Naive thymus-derived CD4-positive, alpha-beta T cell (primary cell): ENCODE measurements at places on chromosomes 1 and 21. TPM values are rescaled to one million over a fixed set of nuclear protein-coding genes. Genes with fewer than 3 reads are reported as not detected.

The DNALI1 gene
- 0.08 and 0.24 TPM in 2 replicates for total RNA-seq

DNA sequence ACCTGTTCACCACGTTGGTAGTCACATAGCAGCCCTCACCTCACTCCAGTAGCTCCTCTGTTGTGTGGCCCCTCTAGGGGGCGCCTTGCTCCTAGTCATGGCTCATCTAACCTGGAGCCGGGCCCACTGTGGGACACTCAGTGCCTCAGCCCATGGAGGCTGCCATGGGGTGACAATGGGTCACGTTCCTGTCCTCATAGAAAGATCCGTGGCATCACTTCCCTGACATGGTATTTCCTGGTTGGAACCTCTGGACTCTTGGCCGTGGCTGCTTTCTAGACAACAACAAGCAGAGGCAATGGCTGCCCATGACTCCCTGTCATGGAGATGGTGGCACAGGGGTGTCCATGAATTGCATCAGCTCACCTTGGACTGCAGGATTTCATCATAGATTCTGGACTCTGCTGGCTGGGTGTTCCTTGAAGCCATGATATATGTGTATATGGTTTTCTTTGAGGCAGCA is 27.5 kb upstream of the SLAMF6 start:
- no peak overlapping the region for H3K27ac ChIP-seq
- H3K4me3 ChIP-seq, result no peak overlapping the region
- H3K27me3 ChIP-seq, result no peaks in the 10 kb centered on the region
- H3K4me1 ChIP-seq, result peaks cover 5% of the 10 kb centered on the region

The SGIP1 gene
- not detected for total RNA-seq

The KCNJ6 gene
- total RNA-seq, result not detected

DNA sequence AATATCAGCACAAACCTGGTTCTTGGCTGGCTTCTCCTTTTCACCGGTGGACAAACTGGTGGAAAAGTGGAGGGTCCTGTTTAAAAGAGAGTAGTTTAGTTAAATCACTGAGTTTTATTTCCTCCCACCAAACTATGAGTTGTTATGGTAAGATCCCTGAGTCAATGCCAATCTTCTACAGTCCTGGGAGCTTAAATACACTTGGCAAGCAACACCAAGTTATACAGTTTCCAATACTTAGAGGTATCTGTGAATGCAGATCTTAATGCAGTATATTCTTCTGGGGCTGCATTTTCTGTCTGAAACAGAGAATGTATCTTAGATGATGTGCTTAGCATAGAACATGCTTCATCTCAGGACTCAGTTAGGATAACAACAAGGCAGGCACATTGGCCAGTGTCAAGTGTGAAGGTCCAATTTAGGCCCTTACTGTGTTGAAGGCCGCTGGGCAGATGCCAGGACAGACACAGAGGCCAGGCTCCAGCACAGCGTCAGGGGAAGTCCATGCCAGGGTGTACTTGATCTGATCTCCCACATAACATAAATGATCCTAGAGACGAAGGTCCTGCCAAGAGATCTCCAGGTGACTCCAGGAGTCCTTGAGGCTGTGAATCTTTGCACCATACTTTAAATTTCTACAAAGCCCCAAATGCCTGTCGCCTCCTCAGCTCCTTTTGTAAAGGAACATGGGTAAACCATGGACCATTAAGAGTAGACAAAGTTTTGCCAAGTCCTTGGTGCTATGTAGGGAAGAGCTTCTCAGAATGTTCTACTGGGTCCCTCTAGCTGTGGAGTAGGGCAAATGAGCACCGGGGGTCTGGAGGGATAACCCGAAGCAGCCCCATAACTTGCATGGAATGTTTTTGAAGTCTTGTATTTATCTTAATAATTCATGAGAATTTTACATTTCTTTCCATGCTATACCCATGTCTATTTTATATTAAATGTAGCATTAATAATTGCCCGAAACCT is 76.8 kb downstream of the KCNJ15 start:
- H3K4me1 ChIP-seq, result no peaks in the 10 kb centered on the region
- no peak overlapping the region for H3K27ac ChIP-seq
- no peaks in the 10 kb centered on the region for H3K27me3 ChIP-seq
- no peak for DNase-seq
- no peaks in the 10 kb centered on the region for H3K36me3 ChIP-seq

GRCh38 chr1:87120779-87121178 is 206.3 kb downstream of the HS2ST1 start:
- no peak for DNase-seq
- H3K36me3 ChIP-seq, result no peaks in the 10 kb centered on the region
- H3K27ac ChIP-seq, result no peak overlapping the region
- no peak overlapping the region for H3K4me3 ChIP-seq

The FAM151A gene
- not detected for total RNA-seq

GRCh38 chr1:64755361-64755760 is 10.5 kb downstream of the RAVER2 start:
- H3K36me3 ChIP-seq, result no peaks in the 10 kb centered on the region
- no peak for DNase-seq
- H3K27me3 ChIP-seq, result no peaks in the 10 kb centered on the region
- no peak overlapping the region for H3K27ac ChIP-seq
- no peak overlapping the region for H3K4me3 ChIP-seq

The ZBTB17 gene
- 46.9 and 47.3 TPM in 2 replicates for total RNA-seq

DNA sequence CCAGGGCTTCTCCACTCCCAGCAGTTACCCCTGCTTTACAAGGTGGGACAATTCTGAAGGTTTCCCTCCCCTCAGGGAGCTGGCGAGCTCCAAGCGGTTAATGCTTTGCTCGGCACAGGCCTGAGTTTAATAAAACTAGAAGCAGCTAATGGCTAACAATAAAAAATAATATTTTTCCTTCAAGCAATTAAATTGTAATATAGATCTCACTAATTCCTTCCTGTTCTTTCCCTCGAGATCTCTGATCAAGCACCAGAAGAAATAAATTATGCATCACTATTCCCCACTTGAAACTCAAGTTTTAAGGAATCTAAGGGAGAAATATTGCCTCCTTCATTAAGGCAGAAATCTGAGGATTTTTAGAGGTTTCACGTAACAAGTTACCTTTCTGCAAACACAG is 42.9 kb downstream of the GLIS1 start:
- H3K4me1 ChIP-seq, result no peaks in the 10 kb centered on the region
- H3K36me3 ChIP-seq, result no peaks in the 10 kb centered on the region
- no peaks in the 10 kb centered on the region for H3K27me3 ChIP-seq
- DNase-seq, result no peak

GRCh38 chr1:60746278-60746791 is 336.0 kb upstream of the NFIA start:
- H3K36me3 ChIP-seq, result no peaks in the 10 kb centered on the region
- H3K4me1 ChIP-seq, result no peaks in the 10 kb centered on the region
- no peak for DNase-seq

The C1QTNF12 gene
- 3.2 TPM for total RNA-seq

GRCh38 chr1:39044762-39045161 is 18.6 kb downstream of the NDUFS5 start:
- no peak overlapping the region for H3K4me3 ChIP-seq
- no peak overlapping the region for H3K27ac ChIP-seq
- no peaks in the 10 kb centered on the region for H3K36me3 ChIP-seq
- H3K4me1 ChIP-seq, result peaks cover 2% of the 10 kb centered on the region

The HSF2BP gene
- total RNA-seq, result 0.92 TPM

DNA sequence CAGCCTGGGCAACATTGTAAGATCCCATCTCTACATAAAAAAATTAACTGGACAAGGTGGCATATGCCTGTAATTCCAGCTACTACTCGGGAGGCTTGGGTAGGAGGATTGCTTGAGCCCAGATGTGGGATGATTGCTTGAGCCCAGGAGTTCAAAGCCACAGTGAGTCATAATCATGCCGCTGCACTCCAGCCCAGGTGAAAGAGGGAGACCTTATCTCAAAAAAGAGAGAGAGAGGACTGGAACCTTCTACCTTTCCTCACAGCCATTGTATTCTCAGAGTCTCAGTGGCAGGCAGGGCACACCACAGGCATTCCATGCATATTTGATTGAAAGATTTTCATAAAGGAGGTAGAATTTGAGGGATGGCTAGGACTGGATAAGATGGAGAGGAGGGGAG is 78.4 kb downstream of the KIF14 start:
- H3K27me3 ChIP-seq, result no peaks in the 10 kb centered on the region
- DNase-seq, result no peak
- H3K36me3 ChIP-seq, result no peaks in the 10 kb centered on the region
- H3K4me1 ChIP-seq, result peaks cover 4% of the 10 kb centered on the region

GRCh38 chr1:166974647-166975345 is 544 bp downstream of the ILDR2 start:
- H3K27ac ChIP-seq, result no peak overlapping the region
- peaks cover 5% of the 10 kb centered on the region for H3K27me3 ChIP-seq
- peaks cover 4% of the 10 kb centered on the region for H3K4me1 ChIP-seq

The UTS2 gene
- 0.39 TPM for total RNA-seq

DNA sequence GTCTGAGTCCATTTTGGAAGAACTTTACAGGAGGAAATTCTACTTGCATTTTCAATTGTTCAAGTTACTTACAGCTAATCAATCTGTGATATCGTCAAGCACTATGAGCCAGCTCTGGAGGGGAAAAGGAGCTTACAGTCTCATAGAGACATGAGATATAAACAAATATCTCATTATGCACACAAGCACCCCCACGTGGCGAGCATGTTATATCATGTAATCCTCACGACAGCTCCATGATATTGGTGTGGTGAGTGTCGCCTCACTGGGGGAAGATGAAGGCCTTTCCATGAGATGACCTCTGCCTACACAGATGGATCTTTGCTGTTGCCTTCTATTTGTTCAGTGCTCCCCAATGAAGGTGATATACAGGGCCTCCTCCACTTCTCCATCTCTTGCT is 34.6 kb downstream of the TNR start:
- H3K4me1 ChIP-seq, result no peaks in the 10 kb centered on the region
- DNase-seq, result no peak
- H3K36me3 ChIP-seq, result no peaks in the 10 kb centered on the region
- no peaks in the 10 kb centered on the region for H3K27me3 ChIP-seq
- no peak overlapping the region for H3K27ac ChIP-seq

The PRAMEF10 gene
- total RNA-seq, result not detected

GRCh38 chr1:228799924-228800323 is 64.6 kb downstream of the RHOU start:
- H3K27ac ChIP-seq, result no peak overlapping the region
- peaks cover 18% of the 10 kb centered on the region for H3K4me1 ChIP-seq
- H3K4me3 ChIP-seq, result no peak overlapping the region
- DNase-seq, result no peak

GRCh38 chr1:160666079-160666442 is 19.2 kb upstream of the SLAMF1 start:
- H3K36me3 ChIP-seq, result no peaks in the 10 kb centered on the region
- H3K27ac ChIP-seq, result no peak overlapping the region
- DNase-seq, result no peak
- no peaks in the 10 kb centered on the region for H3K27me3 ChIP-seq

DNA sequence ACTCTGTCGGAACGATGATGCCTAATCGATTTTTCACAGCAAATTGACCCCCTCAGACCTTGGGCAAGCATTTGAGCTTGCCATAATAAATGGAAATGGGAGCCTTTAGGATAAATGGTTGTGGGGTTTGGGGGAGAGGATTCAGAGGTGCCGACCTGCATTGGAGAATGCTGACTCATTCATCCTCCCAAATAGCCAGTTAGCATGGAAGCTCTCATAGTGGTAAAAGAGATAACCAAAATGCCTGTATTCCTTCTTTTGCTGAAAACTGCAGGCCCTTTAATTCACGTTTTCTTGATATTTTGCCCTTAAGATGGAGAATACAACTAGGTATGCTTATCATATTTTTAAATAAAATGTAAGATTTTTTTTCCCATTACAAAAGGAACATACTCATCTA is 392.6 kb upstream of the DEPDC1 start:
- no peak overlapping the region for H3K27ac ChIP-seq
- H3K4me3 ChIP-seq, result no peak overlapping the region
- DNase-seq, result no peak
- H3K4me1 ChIP-seq, result no peaks in the 10 kb centered on the region
- no peaks in the 10 kb centered on the region for H3K36me3 ChIP-seq
- no peaks in the 10 kb centered on the region for H3K27me3 ChIP-seq

GRCh38 chr1:109425391-109426280 is 612 bp downstream of the PSMA5 start:
- H3K36me3 ChIP-seq, result no peaks in the 10 kb centered on the region
- H3K4me1 ChIP-seq, result peaks cover 31% of the 10 kb centered on the region
- H3K27me3 ChIP-seq, result no peaks in the 10 kb centered on the region
- peak; percentile 76 for DNase-seq

The INKA2 gene
- not detected for total RNA-seq

The OXCT2 gene
- 0.24 and 0.36 TPM in 2 replicates for total RNA-seq

The CAPZB gene
- total RNA-seq, result 250 TPM

The ZNF326 gene
- 17.3 TPM for total RNA-seq

GRCh38 chr21:33028773-33029384 is 3.1 kb downstream of the OLIG2 start:
- no peak overlapping the region for H3K27ac ChIP-seq
- no peak for DNase-seq
- peaks cover 45% of the 10 kb centered on the region for H3K27me3 ChIP-seq
- H3K4me3 ChIP-seq, result peak overlapping the region; percentile 30

DNA sequence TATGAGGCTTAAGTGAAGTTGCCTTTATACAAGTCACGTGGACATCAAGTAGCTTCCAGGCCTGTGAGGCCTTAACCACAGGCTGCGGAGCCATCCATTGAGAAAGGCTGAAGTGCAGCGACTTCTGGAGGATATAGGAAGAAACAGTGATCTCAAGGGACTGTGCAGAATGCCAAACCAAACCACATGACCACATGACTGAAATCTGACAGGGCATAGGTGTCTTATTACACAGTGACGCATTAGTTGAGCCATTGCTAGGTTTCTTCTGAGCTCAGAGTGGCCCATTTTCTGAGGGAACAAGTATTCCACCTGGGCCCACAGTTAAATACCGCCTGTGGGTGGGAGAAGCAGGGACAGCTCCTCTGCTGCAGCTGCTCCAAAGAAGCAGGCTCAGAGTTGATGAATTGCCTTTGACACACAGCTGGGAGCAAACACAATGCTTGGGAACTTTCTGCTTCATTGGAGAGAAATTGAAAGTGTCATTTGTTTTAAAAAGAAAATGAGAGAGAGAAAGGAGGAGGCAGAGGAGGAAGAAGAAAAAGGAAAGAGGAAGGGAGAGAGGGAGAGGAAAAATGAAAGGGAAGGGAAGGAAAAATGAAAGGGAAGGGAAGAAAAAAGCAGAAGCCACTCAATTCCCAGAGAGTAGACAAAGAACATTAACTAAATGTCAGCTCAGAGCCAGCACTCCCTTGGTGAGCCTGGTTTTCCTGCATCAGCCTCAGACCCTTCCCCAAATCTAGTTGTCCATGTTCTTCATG is 94.4 kb downstream of the COLGALT2 start:
- DNase-seq, result no peak
- no peak overlapping the region for H3K27ac ChIP-seq
- no peaks in the 10 kb centered on the region for H3K36me3 ChIP-seq
- no peaks in the 10 kb centered on the region for H3K27me3 ChIP-seq
- no peak overlapping the region for H3K4me3 ChIP-seq

The NTPCR gene
- total RNA-seq, result 17.3 TPM

The TGFB2 gene
- total RNA-seq, result not detected

The DLGAP3 gene
- 1.4 TPM for total RNA-seq
